ENCODE measurements at places on chromosomes 12 and 14. TPM values are rescaled to one million over a fixed set of nuclear protein-coding genes. Genes with fewer than 3 reads are reported as not detected.

GRCh38 chr12:49683599-49684309 is 23.5 kb downstream of the FMNL3 start:
- DNase-seq = no peak

The OR6C2 gene
- total RNA-seq = not detected

DNA sequence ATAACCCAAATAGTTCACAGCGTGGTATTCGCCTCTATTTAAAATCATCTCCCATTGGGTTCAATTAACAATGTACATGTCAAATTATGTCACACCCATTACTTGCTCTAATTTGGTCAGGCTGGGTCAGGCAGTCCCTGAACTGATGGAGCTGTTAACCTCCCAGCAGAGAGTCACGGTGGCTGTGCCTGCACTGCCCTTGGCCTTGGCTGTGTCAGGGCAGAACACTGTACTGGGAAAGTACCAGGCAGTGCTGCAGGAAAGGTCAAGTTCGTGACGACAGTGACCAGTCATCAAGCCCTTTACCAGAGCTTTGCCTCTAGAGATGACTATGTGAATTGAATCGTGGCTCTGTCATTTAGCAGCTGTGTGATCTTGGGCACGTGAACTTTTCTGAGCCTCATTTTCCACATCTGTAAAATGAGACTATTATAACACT is 100.0 kb downstream of the ARF6 start:
- DNase-seq = peak; percentile 56

GRCh38 chr14:71117839-71118743 is 210.8 kb downstream of the PCNX1 start:
- no peak for DNase-seq

The GARIN6 gene
- total RNA-seq = not detected

- DNase-seq = no peak
These were observed 94.0 kb downstream of the TMX1 start for GRCh38 chr14:51333901-51334521.

The KERA gene
- not detected for total RNA-seq

The TRIM9 gene
- 0.63 TPM for total RNA-seq

DNA sequence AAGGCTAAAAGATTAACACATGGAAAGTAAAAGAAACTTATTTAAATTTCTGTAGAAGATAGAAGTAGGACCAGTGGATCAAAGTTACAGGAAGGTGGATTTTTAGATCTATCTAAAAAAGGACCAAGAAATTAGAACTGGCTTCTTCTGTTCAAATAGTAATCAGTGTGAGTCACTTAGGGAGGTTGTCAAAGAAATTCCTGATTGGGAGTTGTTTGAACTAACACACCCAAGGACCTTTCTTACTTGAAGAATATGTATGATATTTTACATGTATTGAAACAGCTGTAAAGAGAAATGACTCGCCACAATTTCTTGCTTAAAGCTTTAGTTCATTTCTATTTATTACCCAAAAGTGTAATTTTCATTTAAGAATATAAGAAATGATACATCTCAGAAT is 256.9 kb downstream of the RAD51B start:
- DNase-seq = no peak

- DNase-seq = no peak
These were observed 1.5 kb upstream of the DTX1 start for GRCh38 chr12:113054948-113055486.

- DNase-seq = no peak
These were observed 38.0 kb downstream of the LTBP2 start for GRCh38 chr14:74574090-74574433.

GRCh38 chr14:55968741-55969140 is 149.5 kb upstream of the PELI2 start:
- DNase-seq = no peak

DNA sequence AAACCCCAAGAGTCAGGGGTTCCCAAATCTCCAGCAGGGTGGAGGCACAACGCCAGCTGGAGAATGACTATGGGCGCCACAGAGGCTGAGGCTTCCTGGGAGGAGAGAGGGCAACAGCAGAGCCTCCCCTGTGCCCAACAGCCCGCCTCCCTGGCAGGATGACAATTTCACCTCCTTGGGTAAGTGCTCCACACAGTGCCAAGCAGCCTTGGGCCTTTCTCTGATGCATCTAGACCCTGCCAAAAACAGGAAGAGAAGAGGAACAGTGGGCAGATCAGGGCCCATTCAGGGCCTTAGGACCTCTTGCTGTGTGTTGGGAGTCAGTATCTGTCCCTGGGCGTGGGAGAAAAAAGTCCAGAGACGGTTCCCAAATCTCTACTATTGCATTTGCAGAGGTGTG is 5.0 kb upstream of the OR10P1 start:
- no peak for DNase-seq

- DNase-seq = no peak
These were observed 219.9 kb upstream of the ARID2 start for GRCh38 chr12:45509621-45510020.

DNA sequence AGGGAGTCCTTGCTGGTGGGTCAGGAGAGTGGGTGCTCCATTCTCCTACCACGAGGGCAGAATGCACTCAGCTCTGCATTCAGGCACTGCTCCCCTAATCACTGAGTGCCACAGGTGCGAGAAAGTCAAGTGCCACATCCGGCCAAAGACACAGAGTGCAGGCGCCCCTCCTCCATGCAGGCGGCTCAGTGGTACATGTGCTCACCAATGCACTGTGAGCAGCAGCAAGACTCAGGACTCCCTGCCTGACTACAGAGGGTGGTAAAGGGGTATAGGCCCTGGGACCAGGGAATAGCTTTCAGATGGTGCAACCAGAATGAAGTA is 32.9 kb downstream of the ZFYVE21 start:
- DNase-seq = no peak

The MLH3 gene
- 71.5 TPM for total RNA-seq

DNA sequence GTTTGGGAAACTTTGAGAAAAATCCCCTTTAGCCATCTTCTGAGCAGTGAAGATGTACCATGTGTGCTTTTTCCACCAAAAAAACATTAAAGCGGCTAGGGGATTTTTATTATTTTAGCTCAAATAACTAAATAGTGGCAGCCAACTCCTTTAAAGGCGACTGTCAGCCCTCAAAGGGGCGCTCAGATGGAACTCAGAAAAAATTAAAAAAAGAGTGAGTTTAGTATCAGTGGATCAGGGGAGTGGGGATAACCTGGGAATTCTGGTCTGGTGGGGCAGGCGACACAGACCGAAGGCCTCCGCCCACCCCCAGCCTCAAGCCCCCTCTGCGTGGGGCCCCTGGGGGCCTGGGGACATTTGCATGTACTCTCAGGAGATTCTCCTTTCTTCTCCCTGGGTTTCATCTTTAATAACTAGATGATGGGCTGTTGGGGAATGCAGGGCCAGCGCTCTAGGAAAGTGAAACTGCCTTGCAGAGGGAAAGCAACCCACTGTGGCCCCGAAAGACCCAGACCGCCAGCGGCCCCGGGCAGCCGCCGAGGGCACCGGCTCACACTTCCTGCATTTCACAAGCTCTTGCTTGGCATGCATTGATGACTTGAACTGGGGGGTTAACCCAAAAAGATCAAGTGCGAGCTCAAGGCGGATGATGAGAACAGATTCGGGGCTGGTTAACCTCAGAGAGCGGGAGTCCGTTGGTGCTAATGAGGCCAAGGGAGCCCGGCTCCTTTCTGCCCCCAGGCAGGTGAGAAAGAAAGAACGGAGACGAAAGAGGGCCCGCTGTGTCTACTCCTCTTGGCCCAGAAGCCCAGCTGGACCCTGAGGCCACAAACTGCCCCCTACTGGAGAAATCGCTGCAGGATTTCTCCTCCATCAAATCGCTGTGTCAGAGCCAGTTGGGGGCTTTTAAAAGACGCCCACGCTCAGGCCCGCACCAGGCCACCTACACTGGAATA is 7.3 kb upstream of the BATF start:
- peak; percentile 64 for DNase-seq

DNA sequence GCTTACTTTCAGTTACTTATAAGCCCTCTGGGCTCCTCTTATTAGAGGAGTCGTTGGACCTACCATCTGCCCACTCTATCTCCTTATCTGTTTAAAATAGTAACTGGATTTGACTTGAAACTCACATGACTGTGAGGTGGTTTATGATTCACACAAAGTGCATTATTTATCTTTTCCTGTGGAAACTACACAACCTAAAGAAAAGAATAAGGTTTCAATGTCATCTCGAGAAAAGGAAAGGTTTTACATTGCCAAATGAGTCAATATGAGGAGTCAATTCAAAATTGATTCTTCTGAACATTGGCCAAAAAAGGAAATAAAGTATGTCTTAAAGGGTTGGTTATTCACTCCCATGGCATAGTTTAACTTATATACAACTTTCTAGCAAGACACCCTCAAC is 225.0 kb upstream of the G2E3 start:
- DNase-seq = no peak

The SLC4A8 gene
- total RNA-seq = 9.1 TPM

The GAPDH gene
- total RNA-seq = 13,828 TPM

The DDN gene
- total RNA-seq = 9.6 TPM

The CCNB1IP1 gene
- total RNA-seq = 103 TPM

DNA sequence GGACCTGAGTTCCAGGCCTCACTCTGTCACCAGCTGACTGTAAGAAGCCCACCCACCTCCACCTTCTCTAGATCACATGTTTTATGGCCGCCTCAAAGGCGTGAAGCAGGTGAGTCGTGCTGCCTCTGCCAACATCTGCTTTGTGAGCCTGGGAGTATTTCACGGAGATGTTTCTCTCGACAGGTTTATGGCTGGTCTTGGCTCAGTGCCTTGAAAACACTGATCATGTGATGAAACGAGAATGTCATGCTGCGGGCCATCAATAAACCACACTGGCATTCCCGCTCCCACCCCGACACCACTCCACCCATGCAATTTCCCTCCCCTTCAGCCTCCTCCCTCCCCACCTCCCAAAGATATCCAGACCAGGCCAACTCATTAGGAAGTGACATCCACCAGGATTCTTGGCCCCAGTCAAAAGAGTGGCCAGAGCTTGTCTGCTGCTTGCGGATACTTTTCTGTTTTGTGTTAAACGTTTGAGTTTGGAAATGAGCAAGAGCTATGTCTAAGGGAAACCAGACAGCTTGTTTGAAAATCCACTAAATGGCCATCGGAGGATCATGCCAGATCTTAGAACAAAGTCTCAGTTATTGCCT is 53.8 kb upstream of the NTF3 start:
- no peak for DNase-seq

DNA sequence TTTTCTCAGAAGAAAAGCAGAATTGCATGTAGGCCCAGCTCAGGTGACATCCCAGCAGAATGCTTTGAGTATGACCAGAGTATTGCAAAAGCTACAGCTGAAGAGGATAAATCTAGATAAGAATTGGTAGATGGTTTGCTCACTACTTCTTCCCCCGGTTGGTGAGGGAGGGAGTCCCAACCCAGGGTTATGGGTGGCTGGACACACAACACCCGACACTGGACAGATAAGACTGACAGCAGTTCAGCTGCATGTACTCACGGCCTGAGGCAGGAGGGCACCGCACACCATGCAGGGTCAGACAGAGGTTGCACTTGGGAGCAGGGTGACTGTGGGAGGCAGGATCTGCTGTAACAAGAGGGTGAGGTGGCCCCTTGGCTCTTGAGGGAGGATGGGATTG is 1.7 kb upstream of the CLEC4C start:
- DNase-seq = no peak

GRCh38 chr12:64792128-64792527 is 32.3 kb upstream of the TBC1D30 start:
- no peak for DNase-seq

Data from Karpas-422 (cell line).